ENCODE measurements at places on chromosomes 13 and 19. TPM values are rescaled to one million over a fixed set of nuclear protein-coding genes. Genes with fewer than 3 reads are reported as not detected.

Gene PRODH2
- total RNA-seq = not detected

Gene FFAR1
- total RNA-seq = not detected

Gene MAP3K10
- total RNA-seq = 1.8 TPM

Gene ZNF541
- not detected for total RNA-seq

Gene LHFPL6
- 24.7 TPM for total RNA-seq
